ENCODE measurements at places on chromosomes 2 and 18.

DNA sequence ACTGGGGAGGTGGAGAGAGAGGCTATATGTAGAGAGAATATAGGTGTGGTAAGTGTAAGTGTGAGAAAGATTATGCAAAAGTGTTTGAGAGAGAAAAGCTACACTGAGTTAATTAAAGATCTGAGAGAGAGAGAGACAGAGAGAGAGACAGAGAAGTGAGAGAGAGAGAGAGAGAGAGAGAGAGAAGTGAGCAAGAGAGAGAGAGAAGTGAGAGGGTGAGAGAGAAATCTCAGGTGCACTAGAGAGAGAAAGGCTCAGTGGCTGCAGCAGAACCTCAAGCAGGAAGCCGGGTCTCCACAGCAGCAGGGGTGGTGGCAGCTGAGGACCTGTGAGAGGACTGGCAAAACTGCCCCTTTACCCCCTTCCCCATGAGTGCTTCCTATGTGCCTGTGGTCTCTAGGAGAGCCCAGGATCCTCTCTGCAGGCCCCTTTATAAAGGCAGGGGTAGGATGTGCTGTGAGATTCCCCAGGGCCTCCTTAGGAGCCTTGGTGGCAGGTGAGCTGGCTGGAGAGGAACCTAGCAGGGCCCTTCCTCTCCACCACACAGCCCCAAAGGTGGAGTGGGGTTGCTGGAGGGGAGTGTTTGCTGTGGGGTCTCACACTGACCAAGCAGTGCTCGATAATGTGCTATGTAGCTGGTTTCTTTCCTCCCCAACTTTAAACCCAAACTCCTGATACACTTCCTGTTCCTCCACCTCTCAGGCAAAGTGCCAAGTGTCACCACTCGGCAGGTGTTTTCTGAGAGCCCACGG lies 52.6 kb downstream of the SLC4A5 start:
- peak; percentile 6 for DNase-seq

- no peak for DNase-seq
Observed at GRCh38 chr2:18820966-18821365, 231.6 kb upstream of the NT5C1B start.

- no peak for DNase-seq
Observed at GRCh38 chr2:94984964-94985575, 40.4 kb upstream of the MAL start.

DNA sequence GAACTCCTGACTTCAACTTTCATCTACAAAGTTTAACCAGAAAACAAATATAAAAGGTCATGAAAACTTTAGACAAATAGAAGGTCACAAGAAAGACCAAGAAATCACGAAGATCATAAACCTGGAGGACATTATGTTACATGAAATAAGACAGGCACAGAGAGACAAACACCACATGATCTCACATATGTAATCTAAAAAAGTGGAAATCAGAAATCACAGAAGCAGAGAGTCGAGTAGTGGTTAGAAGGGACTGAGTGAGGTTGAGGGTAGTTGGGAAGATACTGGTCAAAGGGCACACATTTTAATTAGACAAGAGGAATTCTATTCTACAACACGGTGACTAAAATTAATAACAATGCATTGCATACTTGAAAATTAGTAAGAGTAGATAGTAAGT lies 1.4 kb downstream of the GCFC2 start:
- DNase-seq: no peak

GRCh38 chr18:50590593-50590992 lies 30.7 kb downstream of the MAPK4 start:
- no peak for DNase-seq

- DNase-seq: no peak
Observed at GRCh38 chr2:28164280-28164801, 228.3 kb upstream of the FOSL2 start.

- DNase-seq: no peak
Observed at GRCh38 chr18:28512357-28512756, 335.4 kb upstream of the CDH2 start.

GRCh38 chr2:145792745-145793144 lies 1272.8 kb upstream of the ZEB2 start:
- no peak for DNase-seq

GRCh38 chr2:236768393-236769140 lies 198.9 kb downstream of the ACKR3 start:
- DNase-seq: no peak

- DNase-seq: no peak
Observed at GRCh38 chr2:121895723-121896571, 140.5 kb downstream of the TSN start.

- no peak for DNase-seq
Observed at GRCh38 chr2:71003966-71004755, 9.5 kb upstream of the TEX261 start.

DNA sequence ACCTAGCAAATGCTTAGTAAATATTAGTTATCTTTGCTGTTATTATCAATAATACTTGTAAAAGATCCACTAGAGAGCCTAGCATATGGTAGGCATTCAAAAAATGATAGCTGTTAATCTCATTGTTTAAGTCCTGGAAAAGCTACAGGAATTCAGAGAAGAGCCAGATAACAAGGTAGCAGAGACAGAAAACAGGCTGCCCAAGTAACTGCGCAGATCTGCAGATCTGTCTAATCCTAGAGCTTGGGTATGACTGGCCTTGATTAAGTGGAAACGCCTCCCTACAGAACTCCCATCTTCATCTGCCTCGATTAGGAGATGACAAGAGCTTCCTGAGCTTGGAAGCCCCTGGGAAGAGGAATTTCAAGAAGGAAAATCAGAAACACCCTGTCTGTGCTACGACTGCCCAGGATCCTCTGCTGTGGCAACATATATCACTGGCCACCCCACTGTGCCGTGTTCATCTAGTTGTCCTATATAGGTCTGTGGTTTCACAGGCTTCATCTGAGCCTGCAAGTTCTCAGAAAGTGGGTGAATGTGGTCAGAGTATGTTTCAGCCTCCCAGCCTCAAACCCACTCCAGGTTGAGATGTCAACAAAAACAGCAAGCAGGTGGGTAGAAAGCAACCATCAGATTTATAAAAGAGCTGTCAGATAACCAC lies 151.5 kb upstream of the PKDCC start:
- no peak for DNase-seq

- no peak for DNase-seq
Observed at GRCh38 chr2:159232456-159233170, 53.9 kb downstream of the WDSUB1 start.

GRCh38 chr18:74604361-74604760 lies 6.7 kb downstream of the ZNF407 start:
- no peak for DNase-seq

DNA sequence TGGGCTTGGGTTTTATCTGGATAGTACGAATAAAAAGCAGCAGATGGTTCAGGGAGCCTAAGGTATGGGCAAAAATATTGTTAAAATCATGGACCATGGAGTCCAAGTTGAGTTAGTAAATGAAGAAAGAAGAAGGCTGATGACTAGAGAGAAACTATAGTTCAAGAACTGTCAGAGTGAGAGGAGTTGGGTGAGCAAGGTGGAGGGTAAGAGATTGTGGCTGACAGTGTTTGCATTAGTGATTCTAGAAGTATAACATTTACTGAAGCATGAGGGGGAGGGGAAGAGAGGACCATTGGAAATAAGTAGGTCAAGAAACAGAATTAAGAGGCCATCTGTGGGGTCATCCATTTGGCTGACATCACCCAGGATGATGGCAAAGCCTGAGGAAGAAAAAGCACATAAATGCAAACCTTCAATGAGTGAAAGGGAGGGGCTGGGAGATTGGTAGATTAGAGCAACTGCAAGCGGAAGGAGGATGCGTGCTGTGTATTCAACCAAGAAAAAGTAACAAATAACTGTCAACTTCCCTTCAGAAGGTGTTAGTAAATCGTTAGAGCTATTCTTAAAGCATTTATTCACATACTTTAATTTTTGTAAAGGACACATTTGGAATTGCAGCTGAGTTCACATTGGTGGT lies 392.8 kb downstream of the TSN start:
- DNase-seq: no peak

DNA sequence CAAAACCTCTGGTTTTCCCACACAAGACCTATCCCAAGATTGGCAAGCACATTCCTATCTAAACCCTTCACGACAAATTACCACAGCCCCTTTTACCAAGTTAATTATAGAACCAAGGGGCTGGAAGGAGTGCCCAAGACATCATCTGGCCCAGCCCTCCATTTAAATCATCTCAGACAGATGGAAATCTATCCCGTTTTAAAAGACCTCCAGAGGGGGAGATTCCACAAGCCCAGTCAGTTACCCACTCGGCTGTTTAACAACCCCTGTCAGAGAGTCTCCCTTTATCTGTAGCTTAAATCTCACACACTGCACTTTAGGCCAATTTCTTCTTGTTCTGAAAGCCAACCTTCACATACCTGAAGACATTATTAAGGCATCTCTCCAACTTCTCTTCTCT lies 179.1 kb upstream of the MEIS1 start:
- DNase-seq: no peak

DNA sequence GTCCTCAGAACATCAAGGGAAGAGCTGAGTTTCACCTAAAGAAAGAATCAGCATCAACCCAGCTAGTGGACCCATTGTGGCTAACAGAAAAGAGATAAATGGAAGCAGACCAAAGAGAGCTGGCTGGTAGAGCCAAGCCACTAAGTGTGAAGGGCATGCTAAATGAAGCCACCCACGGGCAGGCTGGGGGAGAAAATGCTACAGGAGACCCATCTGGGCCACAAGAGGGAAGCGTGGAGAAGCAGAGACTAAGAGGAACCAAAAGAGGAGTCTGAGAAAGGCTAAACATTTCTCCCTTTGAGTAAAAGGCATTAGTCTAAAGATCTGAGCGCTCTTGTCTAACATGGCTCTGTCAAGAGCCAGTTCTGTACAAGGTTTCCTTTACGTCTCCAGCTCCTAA lies 15.8 kb downstream of the CWC22 start:
- DNase-seq: no peak

DNA sequence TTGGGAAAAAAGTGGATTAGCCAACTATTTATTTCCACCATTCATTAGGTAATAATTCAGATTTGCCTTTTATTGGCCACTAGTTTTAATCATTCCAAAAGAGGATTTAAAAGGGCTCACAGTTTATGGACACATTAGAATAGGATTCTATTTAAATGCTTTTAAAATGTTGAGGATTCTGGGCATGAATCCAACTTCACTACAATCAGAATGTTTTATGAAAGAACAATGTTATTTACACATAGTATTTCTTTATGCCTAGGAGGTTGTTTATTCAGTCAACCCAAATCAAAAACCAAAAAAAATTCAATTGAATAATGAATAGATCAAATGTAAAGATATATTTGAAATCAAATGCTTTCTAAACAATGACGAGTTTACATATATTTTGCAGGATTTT lies 232.2 kb downstream of the GULP1 start:
- DNase-seq: no peak

DNA sequence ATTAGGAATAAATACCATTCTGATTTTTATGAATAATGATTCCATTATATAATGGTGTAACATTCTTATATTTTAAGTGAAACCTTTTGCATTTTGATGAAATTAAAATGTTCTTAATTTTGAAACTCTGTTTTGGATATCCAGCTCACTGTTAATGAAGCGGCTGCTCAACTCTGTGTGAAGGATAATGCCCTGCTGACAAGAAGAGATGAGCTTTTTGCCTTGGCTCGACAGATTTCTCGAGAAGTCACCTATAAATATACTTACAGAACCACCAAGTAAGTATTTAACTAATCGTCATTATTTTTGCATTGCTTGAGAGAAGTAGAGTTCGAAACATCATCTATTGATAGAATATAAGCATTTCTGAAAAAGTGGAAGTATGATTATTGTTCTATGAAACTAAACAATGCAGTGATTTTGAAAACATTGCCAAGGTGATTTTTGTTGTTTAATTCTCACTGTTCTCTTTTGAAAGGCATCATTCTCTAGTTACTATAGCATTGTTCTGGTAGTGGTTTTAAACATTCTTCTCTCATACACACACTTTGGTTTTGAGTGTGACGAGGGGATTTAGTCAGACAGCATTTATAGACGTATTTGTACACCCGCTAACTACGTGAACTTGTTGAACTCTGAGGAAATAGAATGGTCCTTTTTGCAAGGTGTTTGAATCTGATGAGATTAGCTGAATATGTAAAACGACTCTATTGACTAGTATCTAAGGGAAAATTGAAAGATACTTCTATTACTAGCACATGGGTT lies 21.5 kb downstream of the NAB1 start:
- no peak for DNase-seq

DNA sequence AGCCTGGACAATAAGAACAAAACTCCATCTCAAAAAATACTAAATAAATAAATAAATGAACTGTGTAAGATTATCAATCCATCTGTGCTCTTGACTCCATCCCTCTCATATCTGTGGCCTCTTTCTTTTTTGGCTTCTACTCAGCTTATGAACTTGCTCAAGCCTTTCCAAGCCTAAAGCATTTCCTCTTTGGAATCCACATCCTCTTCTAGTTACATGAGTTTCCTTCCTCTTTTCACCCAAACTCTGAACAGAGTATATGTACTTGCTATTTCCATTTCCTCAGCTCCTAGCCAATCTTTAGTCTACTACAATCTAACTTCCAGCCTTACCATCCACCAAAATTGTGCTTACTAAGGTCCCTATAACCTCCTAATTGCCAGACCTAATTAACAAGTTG lies 2.5 kb upstream of the DNAJC10 start:
- no peak for DNase-seq

GRCh38 chr18:48983793-48984437 lies 33.1 kb upstream of the SMAD7 start:
- DNase-seq: no peak

GRCh38 chr2:207727261-207727660 lies 15.8 kb downstream of the CCNYL1 start:
- no peak for DNase-seq

GRCh38 chr18:11237066-11237465 lies 87.7 kb upstream of the PIEZO2 start:
- no peak for DNase-seq

- no peak for DNase-seq
Observed at GRCh38 chr2:11852526-11853196, 106.2 kb downstream of the LPIN1 start.

DNA sequence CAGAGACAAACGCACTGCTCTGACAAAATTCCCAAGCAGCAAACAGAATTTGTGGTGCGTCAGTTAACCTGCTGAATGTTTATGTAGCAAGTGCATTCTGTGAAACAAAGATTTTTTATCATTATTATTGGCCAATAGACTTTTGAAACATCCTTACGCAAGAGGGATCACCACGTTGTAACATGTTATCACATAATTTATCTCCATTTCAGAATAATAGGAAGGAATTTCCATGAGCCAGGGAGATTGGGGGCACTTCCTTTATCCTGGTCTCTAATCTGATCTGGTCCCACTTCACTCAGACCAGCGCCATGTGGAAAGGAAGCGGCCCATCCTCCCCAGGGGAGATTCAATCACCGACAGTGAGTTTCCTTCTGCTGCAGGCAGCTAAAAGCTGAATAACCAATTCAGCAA lies 166.1 kb downstream of the PID1 start:
- DNase-seq: no peak

GRCh38 chr18:66473882-66474281 lies 130.0 kb downstream of the CDH19 start:
- DNase-seq: no peak

GRCh38 chr2:111936881-111937280 lies 38.5 kb downstream of the MERTK start:
- DNase-seq: no peak

DNA sequence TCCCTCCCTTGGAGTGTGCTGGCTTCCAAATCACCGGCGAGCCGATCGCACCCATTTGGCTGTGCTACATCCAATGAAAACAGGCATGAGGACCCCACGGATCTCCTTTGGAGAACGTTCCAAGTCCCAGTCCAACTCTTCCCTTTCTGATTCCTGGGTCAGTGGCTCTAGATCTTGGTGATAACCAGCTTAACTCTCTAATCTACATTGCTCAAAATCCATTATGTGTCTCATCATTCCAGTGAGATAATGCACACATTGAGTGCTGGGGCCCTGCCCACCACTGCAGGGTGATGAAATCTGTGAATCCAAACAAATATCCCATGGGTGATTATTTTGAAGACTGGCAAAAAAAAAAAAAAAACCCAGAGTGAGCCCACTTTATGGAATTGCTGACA lies 232.7 kb upstream of the COPS8 start:
- DNase-seq: no peak

Data from stimulated activated CD8-positive, alpha-beta memory T cell treated with anti-CD3 and anti-CD28 coated beads, Interleukin-12 subunit alpha, Interleukin-12 subunit beta, amount 100 ng/mL, for 1 hour (primary cell).